Uterus (tissue), 4 donors: ENCODE measurements at places on chromosomes 6 and 20.

DNA sequence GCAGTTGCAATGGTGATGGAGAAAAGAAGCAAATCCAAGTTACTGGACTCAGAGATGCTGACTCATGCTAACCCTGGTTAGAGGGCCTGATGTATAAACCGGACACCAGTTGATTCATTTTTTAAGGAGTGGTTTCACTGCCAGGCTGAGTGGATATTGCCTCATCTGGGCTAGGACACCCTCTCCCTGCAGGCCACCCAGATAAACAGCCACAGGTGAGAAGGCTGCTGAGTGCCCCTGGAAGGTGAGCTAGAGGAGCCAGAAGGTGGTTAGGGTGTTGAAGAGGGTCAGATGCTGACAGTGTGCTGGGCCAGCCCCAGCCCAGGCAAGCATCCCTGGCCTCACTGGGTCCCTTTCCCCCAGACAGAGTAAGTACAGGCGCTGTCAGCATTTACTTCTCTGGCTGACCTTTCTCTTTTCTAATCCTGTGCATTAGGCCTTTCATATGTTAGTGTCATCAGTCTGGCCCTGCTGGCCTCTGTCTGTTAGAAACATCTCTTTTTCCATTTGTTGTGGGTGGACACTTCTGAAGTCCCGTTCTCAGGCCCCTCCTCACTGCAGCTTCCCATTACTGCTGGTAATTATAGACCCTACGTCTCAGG, 13.5 kb downstream of the EPB41L1 start:
- no peak for DNase-seq

- DNase-seq = no peak
Observed at GRCh38 chr6:149939356-149939648, 2.5 kb upstream of the ULBP2 start.

DNA sequence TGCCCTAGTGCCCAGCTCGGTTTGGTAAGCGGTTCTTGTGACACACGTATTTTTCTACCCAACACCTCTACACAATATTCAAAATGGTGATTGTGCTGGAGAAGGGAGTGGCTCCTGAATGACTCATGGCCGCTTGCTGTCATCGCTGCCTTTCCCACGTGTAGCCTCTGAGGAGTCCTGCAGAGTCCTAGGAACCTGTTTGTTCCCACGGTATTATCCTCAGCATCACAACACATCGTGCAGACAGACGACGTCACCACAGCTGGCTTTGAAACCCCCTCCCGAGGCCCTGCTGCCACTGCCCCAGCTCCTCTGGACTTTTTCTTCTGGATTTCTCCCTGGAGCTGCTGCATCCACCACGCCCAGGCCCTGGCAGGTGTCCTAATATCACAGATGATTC, 353.5 kb downstream of the SMOC2 start:
- DNase-seq = no peak

DNA sequence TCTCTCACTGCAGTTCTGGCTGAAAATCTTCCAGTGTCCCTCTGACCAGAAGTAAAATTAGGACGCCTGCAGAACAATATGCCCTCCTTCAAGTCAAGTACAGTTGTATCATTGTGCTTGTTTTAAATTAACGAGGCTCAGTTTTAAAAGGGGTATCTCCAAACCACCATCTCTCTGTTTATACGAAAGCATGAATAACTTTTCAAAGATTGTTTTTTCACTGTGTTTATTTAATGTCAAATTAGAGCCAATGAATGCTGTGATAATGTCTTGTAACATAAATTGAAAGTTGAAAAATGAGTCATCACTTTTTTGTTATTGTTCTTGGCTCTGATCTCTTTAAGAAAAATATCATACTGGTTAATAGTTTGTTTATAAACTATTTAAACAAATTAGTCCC, 230.7 kb upstream of the THEMIS start:
- no peak for DNase-seq

DNA sequence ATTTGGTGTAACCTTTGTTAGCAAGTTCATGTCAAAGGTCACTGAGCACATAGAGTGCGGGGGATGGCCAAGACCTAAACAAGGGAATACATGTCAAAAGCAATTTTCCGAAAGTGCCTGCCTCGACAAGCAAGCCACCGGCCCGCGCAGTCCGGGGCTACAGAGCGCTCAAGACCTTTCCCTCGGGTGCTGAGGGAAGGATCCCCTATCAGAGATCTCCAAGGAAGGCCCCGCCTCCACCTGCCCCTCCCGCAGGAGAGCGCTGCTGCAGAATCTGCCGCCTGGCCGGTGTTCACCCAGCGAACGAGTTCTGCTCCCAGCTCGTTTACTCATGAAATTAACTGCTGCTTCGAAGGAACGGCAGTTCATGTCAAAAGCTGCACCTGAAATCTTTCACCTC, 252.7 kb downstream of the BMP7 start:
- no peak for DNase-seq

- no peak for DNase-seq
Observed at GRCh38 chr6:99894815-99895214, 99.2 kb downstream of the MCHR2 start.
